Inflammatory macrophage (primary cell): ENCODE measurements at places on chromosomes 6 and 20.

DNA sequence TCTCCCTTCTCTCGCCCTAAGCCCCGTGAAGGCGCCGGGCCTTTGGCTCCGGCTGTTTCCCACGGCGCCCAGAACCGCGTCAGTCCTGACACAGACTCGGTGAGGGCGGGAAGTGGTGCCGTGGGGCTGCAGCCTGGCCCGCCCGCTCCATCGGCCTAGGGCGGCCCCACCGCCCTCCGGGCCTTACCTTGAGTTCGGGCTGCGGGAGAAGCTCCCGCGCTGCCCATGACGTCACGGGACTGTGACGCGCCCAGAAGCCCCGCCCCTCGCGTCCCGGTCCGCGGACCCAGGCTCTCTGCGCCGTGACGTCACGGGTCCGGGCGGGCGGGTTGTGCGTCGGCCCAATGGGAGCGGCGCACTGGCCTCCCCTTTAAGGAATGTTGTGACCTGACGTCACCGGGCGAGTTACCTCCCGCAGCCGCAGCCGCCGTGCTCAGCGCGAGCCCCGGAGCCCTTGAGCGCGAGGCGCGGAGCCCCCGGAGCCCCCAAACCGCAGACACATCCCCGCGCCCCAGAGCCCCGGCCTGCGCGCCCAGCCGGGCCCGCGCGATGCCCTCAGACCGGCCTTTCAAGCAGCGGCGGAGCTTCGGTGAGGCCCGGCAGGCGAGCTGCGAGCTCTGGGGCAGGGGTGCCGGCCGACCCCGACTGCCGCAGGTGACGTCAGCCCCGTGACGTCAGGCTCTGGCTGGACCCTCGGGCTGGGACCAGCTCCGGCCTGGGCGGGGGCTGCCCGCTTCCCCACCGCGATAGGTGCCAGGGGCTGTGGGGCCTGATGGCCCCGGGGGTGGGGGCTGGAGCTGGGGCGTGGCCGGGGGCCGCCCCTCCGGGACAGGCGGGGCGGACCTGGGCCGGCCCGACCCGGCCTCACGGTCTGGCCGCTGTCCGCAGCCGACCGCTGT is at the start of gene MAP1LC3A:
Gene MAP1LC3A (plus strand): TSS at position 399 of the 899 bp plus-strand sequence. CDS start 151 bp downstream, at position 550.
- peak; percentile 89 for DNase-seq

GRCh38 chr6:79038061-79038460 is 40.0 kb downstream of the PHIP start:
- DNase-seq: no peak

- no peak for DNase-seq
Measured at GRCh38 chr6:87925373-87926060, 122.1 kb upstream of the SPACA1 start.

- DNase-seq: peak; percentile 30
Measured at GRCh38 chr6:111823831-111824607, 49.2 kb downstream of the FYN start.

DNA sequence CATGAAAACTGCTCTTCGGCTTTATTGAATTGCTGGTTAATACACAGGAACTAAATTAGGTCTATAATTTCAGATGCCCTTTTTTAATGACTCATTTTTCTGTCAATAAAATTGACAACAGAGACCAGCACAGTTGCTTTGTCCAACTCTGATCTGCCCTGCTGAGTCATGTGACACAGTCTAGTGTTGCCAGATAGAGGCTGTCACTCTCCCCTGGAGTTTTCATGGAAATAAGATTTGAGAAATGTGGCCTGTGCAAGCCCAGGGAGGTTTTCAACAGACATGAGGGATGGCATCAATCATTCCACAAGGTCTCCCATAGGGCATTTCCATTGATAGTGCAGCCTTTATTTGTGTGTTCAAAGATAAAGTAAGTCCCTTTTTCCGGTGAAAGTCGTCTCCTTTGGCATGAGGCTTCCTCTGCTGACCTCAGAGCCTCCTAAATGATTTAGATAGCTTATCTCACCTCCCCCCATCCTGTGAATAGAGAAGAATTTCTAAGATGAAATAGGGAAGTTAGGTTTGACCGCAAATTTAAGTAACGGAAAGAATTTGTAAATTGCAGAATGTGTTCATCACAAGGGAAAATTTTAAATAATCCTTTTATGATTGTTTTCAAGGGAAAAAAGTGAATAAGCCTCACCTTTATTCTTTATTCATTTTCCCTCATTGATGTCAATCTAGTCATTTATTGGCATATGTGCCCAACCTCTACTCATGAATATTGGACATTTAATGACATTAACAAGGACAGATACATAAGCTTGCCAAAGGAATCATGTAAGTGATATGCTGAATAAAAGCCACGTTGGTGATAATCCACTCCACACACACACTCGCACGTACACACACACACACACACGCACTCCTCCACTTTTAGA is 277.7 kb downstream of the ADGB start:
- peak; percentile 92 for DNase-seq

- no peak for DNase-seq
Measured at GRCh38 chr20:19079536-19080299, 132.7 kb upstream of the SLC24A3 start.
